ENCODE measurements at places on chromosomes 16 and 17.

DNA sequence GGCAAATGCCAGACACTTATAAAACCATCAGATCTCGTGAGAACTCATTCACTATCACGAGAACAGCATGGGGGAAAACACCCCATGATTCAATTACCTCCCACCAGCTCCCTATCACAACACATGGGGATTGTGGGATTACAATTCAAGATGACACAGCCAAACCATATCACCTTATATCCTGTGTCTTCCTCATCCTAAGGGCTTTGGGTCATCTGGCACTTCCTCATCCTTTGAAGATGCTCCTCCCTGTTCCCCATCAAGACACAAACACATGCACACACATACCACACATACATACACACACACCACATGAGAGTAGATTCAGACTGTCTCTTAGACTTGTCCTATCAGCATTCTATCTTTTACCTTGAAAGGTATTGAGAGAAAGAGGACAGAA, 2.8 kb upstream of the PMFBP1 start:
- no peak for DNase-seq

- no peak for DNase-seq
Observed at GRCh38 chr16:12470311-12471229, 333.1 kb downstream of the CPPED1 start.

- DNase-seq, result no peak
Observed at GRCh38 chr17:7281953-7282751, 634 bp downstream of the SLC2A4 start.

- DNase-seq, result no peak
Observed at GRCh38 chr17:64236827-64237403, 26.1 kb downstream of the TEX2 start.
